ENCODE measurements at places on chromosomes 3 and 15. TPM values are rescaled to one million over a fixed set of nuclear protein-coding genes. Genes with fewer than 3 reads are reported as not detected.

DNA sequence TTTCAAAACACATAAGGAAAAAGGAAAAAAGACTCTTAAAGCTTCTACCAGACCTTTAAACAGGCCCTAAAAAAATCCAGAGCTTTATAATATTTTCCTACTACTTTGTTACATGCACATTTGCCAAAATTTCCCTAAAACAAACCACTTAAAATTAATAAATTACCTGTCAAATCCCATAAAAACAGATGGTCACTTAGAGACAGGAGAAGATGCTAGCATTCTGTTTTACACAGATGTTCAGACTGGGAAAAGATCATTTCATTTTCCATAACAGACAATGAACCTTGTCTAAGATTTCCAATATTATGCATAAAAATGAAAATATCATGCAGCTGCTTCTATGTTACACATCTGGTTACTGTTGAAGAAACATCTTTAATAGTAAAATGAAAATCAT, 66.6 kb downstream of the SUCLG2 start:
- DNase-seq = no peak

AGBL1 gene
- total RNA-seq = not detected

CNTN6 gene
- total RNA-seq = not detected

DNA sequence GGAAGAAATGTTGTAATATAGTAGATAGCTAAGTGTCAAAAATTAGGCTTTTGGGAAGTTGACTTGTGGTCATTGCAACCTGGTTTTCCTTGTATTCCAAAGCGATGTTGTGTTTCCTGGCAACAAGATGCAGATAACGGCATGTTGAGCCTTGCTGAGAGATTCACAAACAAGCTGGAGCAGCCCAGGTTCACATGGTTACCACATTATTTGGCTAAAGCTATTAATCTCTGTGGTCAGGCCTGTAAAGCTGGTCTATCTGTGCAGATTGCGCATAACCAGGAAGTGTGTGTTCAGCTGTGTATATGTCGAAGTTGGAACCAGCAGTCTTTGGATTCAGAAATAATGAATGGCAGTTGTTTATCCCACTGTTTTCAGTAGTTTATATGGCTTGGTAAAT, 6.6 kb downstream of the TIPARP start:
- peak; percentile 61 for DNase-seq

DNA sequence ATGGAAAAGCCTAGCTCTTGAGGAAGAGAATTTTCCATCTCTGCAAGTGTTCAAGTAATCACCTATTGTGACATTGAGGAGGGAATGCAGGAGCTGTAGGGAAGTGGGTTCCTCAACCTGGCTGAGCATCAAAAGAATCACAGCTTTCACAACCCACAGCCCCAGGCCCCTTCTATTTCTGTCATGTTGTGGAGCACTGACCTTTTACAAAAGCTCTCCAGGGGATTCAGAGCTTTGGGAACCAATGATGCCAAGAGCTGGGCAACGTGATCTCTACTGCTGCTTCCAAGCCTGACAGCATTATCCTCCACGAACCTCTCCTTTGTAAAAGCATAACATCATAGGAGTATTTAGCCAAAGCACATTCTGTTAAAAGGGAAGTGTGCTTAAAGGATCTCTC, 231.1 kb downstream of the ADAMTS9 start:
- no peak for DNase-seq

DNA sequence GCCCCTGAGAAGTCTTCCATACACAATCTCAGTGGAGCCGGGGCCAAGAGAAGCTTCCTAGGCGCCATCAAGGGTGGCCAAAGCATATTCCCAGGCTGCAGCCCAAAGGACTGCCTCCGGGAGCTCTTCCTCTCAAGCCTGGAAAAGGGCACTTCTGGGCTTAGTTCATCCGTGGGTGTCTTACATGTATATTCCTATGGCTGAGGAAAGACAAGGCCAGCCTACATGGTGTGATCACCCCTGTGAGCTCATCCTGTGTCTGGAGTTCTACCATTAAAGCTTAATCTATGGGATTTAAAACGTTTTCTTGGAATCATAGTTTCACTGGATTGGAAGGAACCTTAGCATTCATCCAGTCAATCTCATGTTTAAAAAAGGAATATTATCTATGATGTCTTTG, 21.9 kb upstream of the TIMP4 start:
- DNase-seq = no peak

DNA sequence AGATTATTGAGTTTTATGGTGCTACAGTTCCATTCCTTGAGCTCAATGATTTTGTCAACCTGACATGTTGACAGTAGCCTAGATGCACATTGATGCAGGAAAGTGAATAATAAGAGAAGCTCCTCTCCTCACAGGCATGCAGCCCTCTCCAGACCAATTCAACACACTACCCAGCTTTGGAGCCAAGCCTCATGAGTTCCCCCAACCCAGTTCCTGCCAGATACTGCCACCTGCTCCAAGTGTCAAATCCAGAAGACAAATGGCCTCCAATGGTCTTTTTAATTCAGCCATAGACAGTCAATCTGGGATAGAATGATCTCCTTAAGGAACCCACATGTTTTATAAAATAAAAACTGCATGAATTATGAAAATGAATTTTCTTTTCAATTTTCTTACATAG, 83.7 kb upstream of the ARHGEF3 start:
- DNase-seq = no peak

- DNase-seq = no peak
These were observed 274.4 kb downstream of the TLE3 start for GRCh38 chr15:69823223-69823907.

Data from heart left ventricle (tissue), 16 donors.